ENCODE measurements at places on chromosomes 2 and 18.

DNA sequence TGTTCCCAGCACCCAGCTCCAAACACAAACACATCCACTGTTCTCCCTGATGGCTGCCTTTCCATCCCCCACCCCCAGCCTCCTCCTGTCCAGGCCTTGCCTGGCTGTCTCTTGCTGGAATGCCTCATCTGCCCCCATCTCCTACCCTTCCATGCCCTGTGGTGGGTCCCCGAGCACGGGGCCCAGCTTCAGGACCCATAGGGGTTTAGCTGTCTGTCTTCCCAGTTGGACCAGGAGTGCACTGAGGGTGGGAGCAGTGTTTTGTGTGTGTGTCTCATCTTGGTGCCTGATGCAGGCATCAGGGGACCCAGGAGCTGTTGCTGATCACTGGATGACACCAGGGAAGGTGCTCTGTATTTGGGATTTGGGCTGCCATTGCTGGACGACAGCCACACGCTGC is 34.5 kb downstream of the GLI2 start:
- DNase-seq, result no peak

GRCh38 chr2:202317080-202317857 is 51.7 kb downstream of the NOP58 start:
- DNase-seq, result peak; percentile 97

- peak; percentile 23 for DNase-seq
Measured at GRCh38 chr2:19577723-19578122, 219.3 kb upstream of the OSR1 start.

GRCh38 chr2:144519934-144520731 is at the start of gene ZEB2:
Gene ZEB2 (minus strand): TSS chr2:144520119. CDS start chr2:144517350, 2,769 bp downstream.
- DNase-seq, result peak; percentile 81

DNA sequence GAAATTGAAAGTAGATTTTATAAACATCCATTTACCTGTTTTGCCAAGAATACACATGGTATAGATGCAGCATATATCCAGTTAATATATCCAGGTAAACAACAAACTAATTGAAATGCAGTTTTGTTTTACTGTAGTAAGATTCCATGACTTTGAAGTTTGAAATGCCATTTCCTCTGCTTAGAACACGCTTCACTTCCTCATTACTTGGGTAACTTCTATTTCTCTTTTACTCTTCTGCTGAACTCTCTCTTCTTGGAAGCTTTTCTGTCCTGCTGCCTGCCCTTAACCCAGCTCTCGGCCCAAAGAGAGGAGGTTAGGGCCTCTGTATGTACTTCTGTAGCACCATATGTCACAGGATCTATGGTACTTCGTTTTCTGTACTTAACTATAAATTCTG is 14.1 kb upstream of the IL1RL2 start:
- no peak for DNase-seq

GRCh38 chr2:222594679-222595078 is 61.2 kb downstream of the FARSB start:
- peak; percentile 54 for DNase-seq

DNA sequence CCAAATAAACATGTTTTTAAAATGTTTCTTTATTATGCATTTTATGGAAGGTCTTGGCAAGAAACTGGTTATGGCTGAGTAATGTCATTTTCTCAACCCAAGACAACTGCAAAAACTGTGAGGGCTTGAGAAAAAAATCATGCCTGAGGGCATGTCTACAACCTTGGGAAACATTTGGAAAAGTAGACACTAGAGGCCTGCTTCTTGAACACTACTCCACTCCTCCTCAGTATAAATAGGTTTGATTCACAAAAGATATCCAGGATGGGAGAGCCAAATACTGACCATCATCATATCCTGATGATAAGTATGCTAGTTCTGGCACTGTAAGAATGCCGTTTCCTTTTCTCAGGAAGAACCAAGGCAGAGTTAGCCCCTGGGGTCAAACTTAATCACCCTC is 71.1 kb downstream of the OSR1 start:
- no peak for DNase-seq

All from astrocyte of the hippocampus (primary cell).